ENCODE measurements at places on chromosomes 7 and 10.
A peak's percentile ranks its signal among the peaks of the same experiment; 100 is the strongest.

GRCh38 chr7:36298106-36298505 lies 91.6 kb upstream of the ANLN start:
- no peak for DNase-seq

GRCh38 chr7:25221009-25221408 lies 7.3 kb downstream of the NPVF start:
- no peak for DNase-seq

- DNase-seq, result no peak
Observed at GRCh38 chr10:101373063-101373462, 19.1 kb downstream of the BTRC start.

- DNase-seq, result no peak
Observed at GRCh38 chr7:104367926-104368325, 39.5 kb downstream of the LHFPL3 start.

- no peak for DNase-seq
Observed at GRCh38 chr10:68878496-68878895, 22.6 kb upstream of the DDX50 start.

- DNase-seq, result no peak
Observed at GRCh38 chr7:113084496-113085172, 2.0 kb downstream of the GPR85 start.

DNA sequence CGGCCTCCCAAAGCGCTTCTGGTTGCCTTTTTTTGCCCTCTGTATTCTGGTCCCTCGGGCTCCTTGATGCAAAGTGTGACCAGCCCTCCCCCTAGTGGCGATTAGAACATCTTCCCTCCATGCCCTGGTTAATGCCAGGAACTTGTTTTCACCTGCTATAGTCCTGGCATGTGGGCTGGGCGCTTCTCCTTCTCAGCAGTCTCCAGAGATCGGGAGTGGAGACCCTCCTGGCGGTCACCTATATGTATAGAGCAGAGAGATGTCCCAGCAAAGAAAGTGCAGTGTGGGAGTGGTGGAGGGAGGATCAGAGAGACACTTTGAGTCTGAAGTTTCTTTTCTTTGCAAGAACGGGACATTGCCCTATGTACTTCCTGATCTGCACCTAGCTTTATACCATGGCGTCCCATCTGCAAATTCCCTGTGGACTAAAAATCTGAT lies 264.1 kb downstream of the OTUD1 start:
- DNase-seq, result peak; percentile 7

GRCh38 chr7:158043551-158044481 lies 543.8 kb downstream of the PTPRN2 start:
- no peak for DNase-seq

DNA sequence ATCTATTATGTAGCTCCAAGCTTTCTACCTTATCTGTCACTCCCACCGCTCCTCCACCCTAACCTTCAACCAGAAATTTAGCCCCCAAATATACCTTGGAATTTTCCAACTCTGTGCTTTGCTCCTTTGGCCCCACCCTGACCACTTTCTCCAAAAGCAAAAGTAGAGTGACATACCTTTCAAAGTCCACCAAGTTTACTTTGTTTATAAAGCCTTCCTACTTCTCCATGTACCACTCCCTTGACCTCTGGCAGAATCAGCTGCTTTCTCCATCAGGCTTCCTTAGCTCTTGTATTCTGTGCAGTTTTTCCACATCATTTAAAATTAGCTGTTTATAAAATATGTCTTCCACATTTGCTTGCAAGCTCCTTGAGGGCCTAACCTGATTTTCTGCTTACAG lies 40.9 kb upstream of the RSBN1L start:
- DNase-seq, result no peak

GRCh38 chr10:79107736-79108264 lies 39.0 kb downstream of the ZMIZ1 start:
- DNase-seq, result no peak

GRCh38 chr10:112844681-112845544 lies 105.1 kb upstream of the TCF7L2 start:
- no peak for DNase-seq

GRCh38 chr10:113382691-113383090 lies 170.2 kb upstream of the HABP2 start:
- DNase-seq, result no peak

DNA sequence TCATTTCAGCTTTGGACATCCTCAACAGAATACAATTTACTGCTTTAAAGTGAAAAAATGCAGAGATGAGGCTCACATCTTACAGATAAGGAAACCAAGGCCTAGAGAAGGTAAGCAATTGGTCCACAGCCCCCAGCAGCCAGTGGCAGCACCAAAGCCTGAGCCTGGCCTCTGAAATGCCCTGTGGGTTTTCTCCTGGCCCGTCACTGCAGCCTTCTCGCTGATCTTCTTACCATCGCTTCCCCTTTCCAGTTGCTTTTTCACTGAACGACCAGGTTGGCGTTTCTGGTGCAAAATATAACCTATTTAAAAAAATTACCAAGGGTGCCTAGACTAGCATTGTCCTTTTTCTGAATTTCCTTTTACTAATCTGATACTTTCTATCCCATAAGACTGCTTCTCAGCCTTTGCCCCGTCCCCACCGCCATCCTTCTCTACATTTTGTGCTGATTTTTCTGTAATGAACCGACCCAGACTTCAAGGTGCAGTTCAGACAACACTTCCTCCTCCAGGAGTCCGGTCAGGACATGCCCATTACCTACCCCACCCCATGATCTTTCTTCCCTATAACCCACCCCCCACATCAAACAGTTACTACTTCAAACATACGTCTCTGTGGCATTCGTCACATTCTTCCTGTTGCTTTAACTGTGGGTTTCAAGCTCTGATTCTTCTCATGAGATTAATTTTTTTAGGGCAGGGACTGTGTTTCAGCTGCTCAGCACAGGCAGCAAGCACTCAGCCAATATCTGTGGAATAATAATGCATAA lies 289.4 kb downstream of the DNAJB6 start:
- no peak for DNase-seq

- no peak for DNase-seq
Observed at GRCh38 chr7:5697754-5698424, 83.6 kb downstream of the RNF216 start.

DNA sequence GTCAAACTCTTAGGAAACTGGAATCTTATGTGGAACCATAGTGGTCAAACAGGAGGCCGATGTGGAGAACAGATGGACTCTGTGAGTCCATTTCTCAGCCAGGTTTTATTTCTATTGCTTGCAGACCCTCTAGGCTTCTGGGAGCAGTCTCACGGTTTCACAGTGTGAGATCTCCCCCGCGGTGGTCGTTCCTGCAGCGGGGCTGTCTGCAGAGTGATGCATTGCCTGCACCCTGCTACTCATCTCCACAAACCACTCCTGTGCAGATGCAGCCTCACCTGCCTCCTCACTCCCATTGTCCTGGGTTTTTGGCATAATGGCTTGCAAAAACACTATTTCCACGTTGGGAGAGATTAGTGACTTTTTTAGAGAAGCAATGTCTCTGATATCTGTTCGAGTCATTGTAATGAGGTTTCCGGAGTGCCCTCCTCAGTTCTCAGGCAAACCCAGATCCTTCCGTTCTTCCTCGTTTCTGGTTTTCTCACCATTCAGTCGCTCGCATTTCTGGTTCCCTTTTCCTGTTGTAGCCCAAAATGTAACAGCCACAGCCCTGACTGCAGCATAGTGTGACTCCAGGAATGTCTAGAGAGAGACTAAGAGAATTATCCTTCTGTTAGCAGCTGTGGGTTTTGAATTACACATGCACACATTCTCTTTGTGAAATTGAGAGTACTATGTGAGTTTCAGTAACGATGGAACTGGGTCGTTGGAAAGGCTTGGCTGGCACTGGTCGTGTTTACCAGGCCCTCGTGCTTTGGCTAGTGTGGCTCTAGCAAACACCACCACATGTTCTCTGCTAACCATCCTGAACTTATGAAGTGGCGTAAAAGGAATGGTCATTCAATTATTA lies 30.2 kb downstream of the ACADSB start:
- no peak for DNase-seq

GRCh38 chr10:128537834-128538330 lies 411.7 kb upstream of the MKI67 start:
- no peak for DNase-seq

- no peak for DNase-seq
Observed at GRCh38 chr7:41979834-41980307, 257.1 kb downstream of the GLI3 start.

- no peak for DNase-seq
Observed at GRCh38 chr7:45162943-45163691, 5.5 kb downstream of the RAMP3 start.

DNA sequence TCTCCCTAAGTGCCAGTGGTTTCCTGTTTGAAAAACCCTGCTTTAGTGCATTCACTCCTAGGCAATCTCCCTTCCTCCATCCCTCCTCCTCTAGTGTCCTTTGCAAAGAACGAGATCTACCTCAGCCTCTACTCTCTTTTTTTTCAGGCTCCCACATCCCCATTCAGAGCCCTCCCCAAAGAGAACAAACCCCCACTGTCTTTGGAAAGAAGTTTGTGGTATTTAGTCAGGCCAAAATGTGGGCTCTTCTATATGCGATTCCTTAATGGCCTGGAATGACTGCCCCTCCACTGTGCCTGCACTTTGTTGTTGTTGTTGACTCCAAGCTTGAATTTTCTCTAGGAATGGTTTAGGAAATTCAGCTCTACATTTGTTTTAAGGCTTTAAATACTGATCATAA lies 36.3 kb downstream of the PALS2 start:
- no peak for DNase-seq

- DNase-seq, result no peak
Observed at GRCh38 chr7:134714470-134715205, 64.8 kb upstream of the CALD1 start.

DNA sequence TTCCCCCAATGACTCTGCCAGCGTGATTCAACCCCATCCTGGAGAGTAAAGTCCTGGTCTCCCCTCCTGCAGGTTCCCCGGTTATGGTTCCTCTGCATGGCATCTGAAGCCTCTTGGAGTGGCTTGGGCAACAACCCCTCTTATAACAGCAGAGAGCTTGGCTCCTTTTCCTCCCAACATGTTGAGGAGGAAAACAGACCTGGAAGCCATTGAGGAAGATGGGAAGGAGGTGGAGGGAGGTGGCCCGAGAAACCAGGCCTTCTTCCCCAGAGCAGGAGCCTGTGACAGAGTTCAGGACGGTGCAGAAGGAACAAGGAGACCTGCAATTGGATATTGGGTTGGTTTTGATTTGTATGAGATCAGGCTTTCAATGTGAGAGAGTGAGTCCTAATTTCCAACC lies 184.0 kb upstream of the ADCY1 start:
- no peak for DNase-seq

DNA sequence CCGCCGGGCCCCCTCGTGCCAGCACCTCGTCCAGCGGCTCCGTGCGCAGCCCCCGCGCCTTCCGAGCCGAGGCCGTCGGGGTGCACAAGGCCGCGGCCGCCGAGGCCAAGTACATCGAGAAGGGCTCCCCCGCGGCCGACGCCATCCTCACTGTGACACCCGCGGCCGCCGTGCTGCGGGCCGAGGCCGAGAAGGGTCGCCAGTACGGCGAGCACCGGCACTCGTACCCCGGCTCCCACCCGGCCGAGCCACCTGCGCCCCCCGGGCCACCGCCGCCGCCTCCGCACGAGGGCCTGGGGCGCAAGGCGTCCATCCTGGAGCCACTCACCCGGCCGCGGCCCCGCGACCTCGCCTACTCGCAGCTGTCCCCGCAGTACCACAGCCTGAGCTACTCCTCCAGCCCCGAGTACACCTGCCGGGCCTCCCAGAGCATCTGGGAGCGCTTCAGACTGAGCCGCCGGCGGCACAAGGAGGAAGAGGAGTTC lies 76.5 kb downstream of the ELFN1 start:
- DNase-seq, result no peak

Data from NCI-H2107 (cell line).